A172 (cell line): ENCODE measurements at places on chromosomes 5 and 9. TPM values are rescaled to one million over a fixed set of nuclear protein-coding genes. Genes with fewer than 3 reads are reported as not detected.

DNA sequence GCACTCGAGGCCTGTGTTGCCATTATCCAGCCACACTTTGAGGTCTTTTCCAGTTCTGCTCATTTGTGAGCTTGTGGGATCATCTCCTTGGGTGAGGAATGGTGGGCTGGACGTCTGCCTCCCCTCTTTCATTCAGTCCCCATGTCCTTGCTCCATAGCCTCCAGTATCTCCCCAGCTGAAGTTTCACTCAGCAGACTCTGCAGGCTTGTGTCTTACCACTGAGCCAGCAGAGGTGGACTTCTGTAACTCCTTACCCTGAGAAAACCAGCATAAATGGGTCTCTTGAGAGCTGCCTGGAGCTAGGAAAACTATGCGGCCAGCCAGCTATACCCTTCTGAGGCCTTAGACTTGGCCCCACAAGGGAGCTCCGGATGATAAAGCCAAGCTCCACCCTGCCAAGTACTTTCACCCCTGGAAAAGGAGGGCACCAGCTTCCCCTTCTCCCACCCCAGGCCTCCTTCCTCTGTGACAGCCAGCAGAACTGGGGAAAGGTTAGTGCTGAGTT is 12.2 kb downstream of the IRF1 start:
- DNase-seq: no peak

Gene PCDHGB1
- total RNA-seq: 1.2 and 2.0 TPM in 2 replicates

Gene PCDHA9
- 0.07 TPM in 1 of 2 replicates, not detected in the other for total RNA-seq

GRCh38 chr5:145660897-145661640 is 174.1 kb downstream of the PRELID2 start:
- no peak for DNase-seq

Gene KLHL3
- 0.43 and 1.3 TPM in 2 replicates for total RNA-seq
